ENCODE measurements at places on chromosomes 5 and 9.

- no peak for DNase-seq
Observed at GRCh38 chr5:36374266-36374862, 72.7 kb upstream of the RANBP3L start.

- DNase-seq: no peak
Observed at GRCh38 chr5:140678993-140679392, 5.6 kb upstream of the DND1 start.

- DNase-seq: no peak
Observed at GRCh38 chr9:127717766-127718165, 1.9 kb downstream of the TTC16 start.

DNA sequence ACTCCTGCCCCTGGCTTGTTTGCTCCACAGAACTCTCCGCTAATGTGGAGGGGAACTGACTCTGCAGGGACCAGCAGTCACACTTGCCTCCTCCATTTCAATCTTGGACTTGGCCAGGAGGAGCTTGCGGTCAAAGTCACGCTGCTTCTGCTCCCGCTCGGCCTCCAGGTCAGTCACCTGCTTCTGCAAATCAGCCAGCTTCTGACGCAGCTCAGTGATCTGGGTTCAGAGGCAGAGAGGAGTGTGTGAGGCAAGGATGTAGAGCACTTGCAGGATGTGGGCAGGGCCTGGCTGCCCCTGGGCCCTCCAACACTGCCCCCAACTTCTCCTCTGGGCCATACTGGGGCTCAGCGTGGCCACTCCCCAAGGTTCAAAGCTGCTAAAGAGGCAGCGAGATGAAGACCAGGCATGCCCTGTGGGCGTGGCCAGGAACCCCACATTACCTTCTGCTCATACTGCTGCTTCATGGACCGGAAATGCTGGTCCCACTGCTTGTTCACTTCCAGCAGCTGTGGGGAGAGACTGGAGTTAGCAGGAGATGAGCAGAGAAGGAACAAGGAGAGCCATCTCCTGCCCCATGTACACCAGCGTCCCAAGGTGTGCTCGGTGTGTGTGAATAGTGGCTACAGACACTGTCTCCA lies 22.2 kb downstream of the GPX3 start:
- DNase-seq: no peak

GRCh38 chr9:37936965-37937364 lies 33.0 kb upstream of the SLC25A51 start:
- no peak for DNase-seq

GRCh38 chr5:51159164-51159563 lies 224.1 kb upstream of the ISL1 start:
- DNase-seq: no peak

- no peak for DNase-seq
Observed at GRCh38 chr5:42596817-42597216, 159.8 kb upstream of the CCDC152 start.

DNA sequence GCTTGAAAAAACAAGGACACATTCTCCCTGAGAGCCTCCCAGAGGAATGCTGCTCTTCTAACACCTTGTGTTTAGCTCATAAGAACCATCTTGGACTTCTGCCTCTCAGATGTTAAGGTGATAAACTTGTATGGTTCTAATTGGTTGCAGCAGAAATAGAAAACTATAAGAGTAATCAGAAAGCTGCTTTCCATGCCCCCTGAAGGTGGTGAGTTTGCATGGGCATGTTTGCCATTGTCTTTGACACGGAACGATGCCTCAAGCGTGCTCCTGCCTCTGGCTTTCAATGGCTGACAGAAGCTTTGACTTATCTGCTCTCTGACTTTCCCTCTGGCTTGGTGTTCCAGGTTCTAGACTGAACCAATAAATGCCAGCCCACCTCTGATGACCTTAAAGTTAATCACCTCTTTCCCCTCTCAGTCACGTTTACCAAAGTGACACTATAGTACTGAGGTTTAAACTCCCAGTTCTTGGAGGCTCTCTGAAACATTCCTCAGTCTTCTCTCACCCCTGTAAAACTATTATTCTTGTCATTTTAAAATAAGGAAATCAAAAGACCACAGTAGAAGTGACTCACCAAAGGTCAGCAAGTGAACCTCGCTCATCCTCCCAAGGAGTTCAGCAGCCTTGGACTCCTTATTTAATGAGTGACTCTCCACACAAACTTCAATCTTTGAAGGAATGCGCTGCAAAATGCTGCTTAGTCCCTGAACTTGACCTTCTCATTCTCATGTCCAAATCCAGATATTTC lies 103.6 kb downstream of the PIK3R1 start:
- no peak for DNase-seq

GRCh38 chr5:7330256-7330655 lies 65.7 kb upstream of the ADCY2 start:
- no peak for DNase-seq
